CD4-positive, alpha-beta memory T cell (primary cell): ENCODE measurements at places on chromosomes 1 and 21. TPM values are rescaled to one million over a fixed set of nuclear protein-coding genes. Genes with fewer than 3 reads are reported as not detected.

GRCh38 chr1:2174348-2175054, 20.1 kb downstream of the FAAP20 start:
- peak; percentile 39 for DNase-seq
- no peaks in the 10 kb centered on the region for H3K27me3 ChIP-seq
- peak overlapping the region; percentile 35 for H3K4me3 ChIP-seq
- no peaks in the 10 kb centered on the region for H3K36me3 ChIP-seq
- peaks cover 8% of the 10 kb centered on the region for H3K4me1 ChIP-seq

DNA sequence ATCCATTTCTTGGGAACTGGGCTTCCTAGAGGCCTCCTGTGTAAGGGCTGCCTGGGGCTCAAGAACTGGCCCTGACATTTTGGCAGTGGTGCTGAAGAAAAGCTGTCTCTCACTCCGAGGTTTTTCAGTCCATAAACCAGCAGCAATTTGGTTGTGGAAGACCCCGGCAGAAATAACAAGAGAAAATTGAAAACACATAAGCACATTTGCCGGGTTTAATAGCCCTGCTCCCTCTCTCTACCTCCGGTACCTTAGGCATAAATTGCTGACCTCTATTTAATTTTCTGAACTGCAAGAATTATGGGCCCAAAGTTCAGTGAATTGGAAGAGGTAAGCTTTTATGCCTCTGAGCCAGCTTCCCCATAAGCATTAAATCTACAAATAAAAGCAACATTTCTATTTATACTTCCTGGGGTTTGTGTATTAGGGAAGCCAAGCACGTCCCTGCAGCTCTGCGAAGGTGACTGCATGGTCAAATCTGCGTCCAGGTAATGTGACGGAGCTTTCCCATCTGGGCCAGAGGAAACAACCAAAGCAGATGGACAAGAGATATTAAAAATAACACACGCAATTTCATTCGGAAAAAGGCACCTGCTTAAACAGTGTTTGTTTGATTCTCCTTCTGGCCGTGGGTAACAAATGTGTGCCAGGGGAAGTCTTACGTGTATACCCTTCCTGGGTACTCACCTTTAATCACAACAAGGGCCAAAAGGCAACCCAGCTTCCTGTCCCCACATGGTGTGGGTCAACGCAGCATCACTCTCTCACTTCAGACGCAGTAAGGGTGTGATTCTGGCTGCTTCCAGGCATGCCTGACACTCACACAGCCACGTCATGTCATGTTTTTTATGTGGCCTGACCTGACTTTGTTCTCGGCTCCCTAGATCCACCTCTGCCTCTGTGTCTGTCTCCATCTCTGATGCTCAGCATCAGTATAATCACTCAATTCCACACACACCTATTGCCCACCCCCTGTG, 69.2 kb downstream of the PAPPA2 start:
- H3K4me3 ChIP-seq, result no peak overlapping the region
- no peaks in the 10 kb centered on the region for H3K36me3 ChIP-seq
- H3K4me1 ChIP-seq, result no peaks in the 10 kb centered on the region
- DNase-seq, result no peak
- H3K27ac ChIP-seq, result no peak overlapping the region

DNA sequence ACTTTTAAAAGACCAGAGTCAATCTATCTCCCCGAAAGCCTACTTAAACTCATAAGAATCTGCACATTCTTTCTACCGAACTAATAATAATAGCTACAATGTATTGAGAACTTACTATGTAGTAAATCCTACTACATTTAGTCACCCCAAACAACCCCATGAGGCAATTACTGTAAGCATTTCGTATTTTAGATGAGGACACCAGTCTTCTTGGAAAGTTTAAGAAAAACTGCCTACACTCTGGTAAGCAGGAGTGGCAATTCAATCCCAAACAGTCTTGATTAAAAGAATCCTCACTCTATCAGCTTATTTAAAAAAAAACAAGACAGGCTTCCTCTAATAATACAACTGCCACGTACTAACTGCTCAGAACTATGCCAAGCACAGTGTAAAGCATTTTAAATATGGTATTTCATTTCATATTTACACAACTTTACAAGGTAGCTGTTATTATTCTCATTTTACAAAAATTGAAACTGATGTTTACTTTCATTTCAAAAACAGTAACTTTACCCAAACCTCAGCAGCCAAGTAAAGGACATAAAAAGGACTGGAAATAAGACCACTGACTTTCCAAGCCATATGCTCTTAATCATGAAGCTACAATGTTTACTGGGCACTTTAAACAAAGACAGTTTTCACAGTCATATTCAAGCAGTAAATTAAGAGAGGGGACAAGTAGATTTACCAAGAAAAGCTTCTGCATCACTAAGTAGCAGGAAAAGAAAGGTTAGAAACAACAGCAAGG, 13.9 kb downstream of the ARID4B start:
- H3K36me3 ChIP-seq, result peaks cover 5% of the 10 kb centered on the region
- no peak overlapping the region for H3K4me3 ChIP-seq
- H3K4me1 ChIP-seq, result peaks cover 87% of the 10 kb centered on the region
- peak overlapping the region; percentile 5 for H3K27ac ChIP-seq
- no peak for DNase-seq
- no peaks in the 10 kb centered on the region for H3K27me3 ChIP-seq

MATN1 gene
- total RNA-seq, result 0.12 TPM

- no peak for DNase-seq
- no peak overlapping the region for H3K27ac ChIP-seq
- H3K4me3 ChIP-seq, result no peak overlapping the region
- no peaks in the 10 kb centered on the region for H3K36me3 ChIP-seq
- no peaks in the 10 kb centered on the region for H3K27me3 ChIP-seq
Measured at GRCh38 chr1:233998456-233998855, 94.0 kb downstream of the SLC35F3 start.

RNF223 gene
- total RNA-seq, result not detected

KRTAP12-2 gene
- total RNA-seq, result not detected

SMCP gene
- total RNA-seq, result not detected

DNA sequence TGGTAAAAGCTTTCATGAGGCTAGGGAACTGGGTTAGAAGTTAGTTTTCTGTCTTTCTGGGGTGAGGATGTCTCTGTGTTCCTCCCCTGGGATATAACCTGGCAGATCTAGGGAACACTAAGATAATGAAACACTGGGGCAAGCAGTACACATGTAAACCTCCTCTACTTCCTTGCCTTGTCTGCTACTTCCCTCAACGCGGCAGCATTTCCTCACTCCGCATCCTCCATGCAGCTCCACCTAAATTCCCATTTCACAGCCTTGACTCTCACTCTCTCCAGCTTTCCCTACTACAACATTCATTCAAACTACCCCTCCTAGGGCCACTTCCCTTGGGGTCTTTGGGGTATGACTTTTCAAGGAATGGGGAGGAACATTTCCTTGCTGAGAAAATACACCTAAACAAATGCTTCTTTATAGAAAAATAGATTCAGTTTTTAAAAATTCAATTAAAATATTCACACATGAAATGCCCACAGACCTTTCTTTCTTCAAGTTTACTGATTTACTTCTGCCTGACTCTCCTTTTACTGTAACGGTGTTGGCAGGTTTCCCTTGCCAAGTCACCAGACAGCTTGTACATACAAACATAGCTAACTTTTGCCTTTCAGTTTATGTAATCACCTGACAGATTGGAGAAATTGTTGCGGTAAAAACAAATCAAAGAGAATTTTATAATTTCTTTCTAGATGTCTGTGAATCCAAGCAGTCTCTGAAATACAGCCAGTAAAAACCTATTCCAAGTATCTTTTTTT, 90.1 kb downstream of the TNFSF18 start:
- no peak for DNase-seq
- no peak overlapping the region for H3K27ac ChIP-seq
- H3K4me3 ChIP-seq, result no peak overlapping the region
- no peaks in the 10 kb centered on the region for H3K4me1 ChIP-seq

OR2G6 gene
- not detected for total RNA-seq

GRCh38 chr1:102715150-102715549, 393.2 kb downstream of the COL11A1 start:
- H3K27ac ChIP-seq, result no peak overlapping the region
- H3K36me3 ChIP-seq, result no peaks in the 10 kb centered on the region
- H3K27me3 ChIP-seq, result no peaks in the 10 kb centered on the region
- H3K4me3 ChIP-seq, result no peak overlapping the region

DNA sequence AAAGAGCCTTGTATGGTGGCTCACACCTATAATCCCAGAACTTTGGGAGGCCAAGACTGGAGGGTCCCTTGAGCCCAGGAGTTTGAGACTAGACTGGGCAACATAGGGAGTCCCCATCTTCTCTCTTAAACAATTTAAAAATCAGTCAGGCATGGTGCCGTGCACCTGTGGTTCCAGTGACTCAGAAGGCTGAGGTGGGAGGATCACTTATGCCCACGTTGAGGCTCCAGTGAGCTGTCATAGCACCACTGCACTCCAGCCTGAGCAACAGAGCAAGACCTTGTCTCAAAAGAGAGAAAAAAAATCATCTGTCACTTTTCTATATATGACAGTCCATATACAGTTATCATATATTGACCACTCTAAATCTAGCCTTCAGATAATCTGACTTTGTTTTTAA, 658.3 kb downstream of the LTN1 start:
- no peak overlapping the region for H3K4me3 ChIP-seq
- H3K4me1 ChIP-seq, result no peaks in the 10 kb centered on the region
- no peaks in the 10 kb centered on the region for H3K27me3 ChIP-seq

GRCh38 chr1:218266356-218266755, 18.7 kb upstream of the RRP15 start:
- no peaks in the 10 kb centered on the region for H3K4me1 ChIP-seq
- H3K27me3 ChIP-seq, result no peaks in the 10 kb centered on the region
- H3K4me3 ChIP-seq, result no peak overlapping the region

DNA sequence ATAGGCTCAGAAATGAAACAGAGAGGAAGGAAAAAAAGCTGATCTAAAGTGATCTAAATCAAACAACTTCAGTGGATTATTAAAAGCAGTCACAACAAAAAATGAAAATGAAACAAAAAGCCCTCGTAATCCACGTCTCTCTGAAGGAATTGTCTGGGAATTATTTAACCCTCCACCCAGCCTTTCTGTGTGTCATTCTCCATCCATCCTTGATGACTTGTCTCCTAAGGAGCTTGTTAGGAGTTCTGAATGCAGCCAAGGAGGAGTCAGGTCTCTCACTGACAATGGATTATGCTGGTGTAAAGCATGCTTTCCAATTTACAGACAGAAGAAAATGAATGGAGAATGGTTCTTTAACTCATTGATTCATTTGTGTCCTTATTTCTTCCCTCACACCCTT, 359.3 kb upstream of the RUNX1 start:
- H3K4me1 ChIP-seq, result no peaks in the 10 kb centered on the region
- H3K27me3 ChIP-seq, result no peaks in the 10 kb centered on the region
- no peak for DNase-seq
- H3K4me3 ChIP-seq, result no peak overlapping the region

DNA sequence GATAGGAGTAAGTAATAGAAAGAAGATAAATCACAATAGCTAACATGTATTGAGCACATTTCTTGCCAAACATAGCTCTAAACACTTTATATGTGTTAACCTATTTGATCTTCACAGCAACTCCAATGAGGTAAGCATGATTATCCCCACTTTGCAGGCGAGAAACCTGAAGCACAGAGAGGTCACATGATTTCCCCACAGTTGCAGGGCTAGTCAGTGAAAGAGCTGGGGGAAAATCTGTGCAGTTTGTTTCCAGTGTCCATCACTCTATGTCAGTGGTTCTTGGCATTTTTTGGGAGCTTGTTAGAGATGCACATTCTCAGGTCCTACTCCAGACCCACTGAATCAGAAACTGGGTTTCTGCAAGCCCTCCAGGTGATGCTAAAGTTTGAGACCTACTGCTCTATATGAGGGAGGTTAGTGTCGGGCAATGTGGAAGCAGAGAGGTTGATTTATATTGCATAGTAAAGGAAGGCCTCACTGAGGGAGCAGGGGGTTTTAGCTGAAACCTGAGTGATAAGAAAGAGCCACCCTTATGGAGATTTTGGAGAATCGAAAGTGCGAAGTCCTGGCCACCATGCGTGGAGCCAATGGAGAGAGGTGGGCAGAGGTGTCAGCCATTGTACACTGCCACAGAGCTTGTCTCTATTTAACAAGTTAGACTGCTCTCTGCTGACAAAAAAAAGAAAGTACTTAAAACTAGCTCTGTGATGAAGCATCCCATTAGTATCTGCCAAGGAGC, 20.9 kb downstream of the MCOLN3 start:
- no peaks in the 10 kb centered on the region for H3K27me3 ChIP-seq
- H3K27ac ChIP-seq, result peak overlapping the region; percentile 16
- H3K4me3 ChIP-seq, result no peak overlapping the region
- peak; percentile 39 for DNase-seq
- H3K36me3 ChIP-seq, result no peaks in the 10 kb centered on the region

DNA sequence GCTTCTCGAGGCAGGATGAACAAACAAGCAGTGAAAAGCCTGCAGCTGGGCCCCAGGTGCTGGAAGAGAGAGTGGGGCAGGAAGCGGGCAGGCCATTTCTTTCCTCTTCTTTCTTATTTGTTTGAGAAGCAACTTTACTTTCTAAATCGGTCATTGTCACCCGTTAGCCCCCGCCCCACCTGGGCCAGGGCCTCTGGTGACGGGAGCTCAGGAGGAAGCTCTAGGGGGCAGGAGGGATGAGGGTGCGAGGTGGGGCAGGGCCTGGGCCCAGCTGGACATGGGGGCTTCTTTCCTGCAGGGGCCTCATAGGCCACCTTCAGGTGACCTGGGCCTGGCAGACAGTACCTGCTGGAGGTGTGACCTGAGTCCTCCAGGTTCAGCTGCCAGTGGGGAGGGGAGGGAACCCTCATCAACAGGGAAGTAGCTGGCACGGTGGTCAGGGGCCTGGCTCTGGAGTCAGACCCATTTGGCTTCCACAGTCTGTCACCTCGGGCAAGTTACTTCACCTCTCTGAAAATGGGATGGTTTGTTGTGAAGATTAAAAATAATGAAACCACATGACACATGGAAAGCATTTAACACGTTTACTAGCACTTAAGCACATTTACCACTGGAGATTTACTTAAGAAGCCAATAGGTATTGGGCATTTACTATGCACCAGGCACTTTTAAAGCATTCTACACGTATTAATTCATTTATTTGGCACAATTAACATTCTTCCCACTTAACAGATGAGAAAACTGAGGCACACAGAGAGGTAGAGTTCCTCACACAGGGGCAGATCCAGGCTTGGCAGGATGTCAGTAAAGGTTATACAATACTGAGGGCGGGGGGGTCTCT, 54.1 kb upstream of the ID3 start:
- peak; percentile 44 for DNase-seq
- H3K27ac ChIP-seq, result peak overlapping the region; percentile 62
- H3K4me3 ChIP-seq, result no peak overlapping the region

GRCh38 chr21:25422610-25423608, 184.4 kb downstream of the MRPL39 start:
- H3K4me3 ChIP-seq, result no peak overlapping the region
- no peaks in the 10 kb centered on the region for H3K27me3 ChIP-seq
- H3K4me1 ChIP-seq, result peaks cover 11% of the 10 kb centered on the region
- H3K36me3 ChIP-seq, result no peaks in the 10 kb centered on the region
